Dermis blood vessel endothelial cell (primary cell): ENCODE measurements at places on chromosomes 13 and 19. TPM values are rescaled to one million over a fixed set of nuclear protein-coding genes. Genes with fewer than 3 reads are reported as not detected.

Gene LENG9
- total RNA-seq, result 6.0 and 7.5 TPM in 2 replicates

Gene CEACAM4
- total RNA-seq, result not detected in 2 replicates

Gene SLC10A2
- total RNA-seq, result not detected in 2 replicates

Gene ATCAY
- not detected in 2 replicates for total RNA-seq

Gene GPR18
- not detected in 2 replicates for total RNA-seq

Gene ZNF729
- not detected in 2 replicates for total RNA-seq

Gene WTIP
- 49.5 and 52.1 TPM in 2 replicates for total RNA-seq

Gene ATP8B3
- total RNA-seq, result 0.85 and 1.2 TPM in 2 replicates

Gene ZNF575
- 0.23 TPM in 1 of 2 replicates, not detected in the other for total RNA-seq
